ENCODE measurements at places on chromosomes 3 and 15.

DNA sequence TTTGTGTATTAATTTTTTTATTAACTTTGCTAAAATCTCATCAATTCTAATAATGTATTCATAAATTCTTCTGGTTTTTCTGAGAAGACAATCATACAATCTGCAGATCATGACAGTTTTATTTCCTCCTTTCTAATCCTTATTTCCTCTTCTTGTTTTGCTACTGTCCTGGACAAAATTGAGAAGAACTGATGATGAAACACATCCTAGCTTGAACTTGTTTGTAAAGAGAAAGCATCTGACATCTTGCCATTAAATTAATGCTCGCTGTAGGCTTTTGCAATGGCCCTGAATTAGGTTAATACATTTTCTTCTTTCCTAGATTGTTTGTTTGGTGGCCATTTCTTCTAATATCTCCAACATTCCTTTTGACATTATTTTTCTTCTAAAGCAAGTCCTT lies 110.9 kb upstream of the TPM1 start:
- DNase-seq = no peak

DNA sequence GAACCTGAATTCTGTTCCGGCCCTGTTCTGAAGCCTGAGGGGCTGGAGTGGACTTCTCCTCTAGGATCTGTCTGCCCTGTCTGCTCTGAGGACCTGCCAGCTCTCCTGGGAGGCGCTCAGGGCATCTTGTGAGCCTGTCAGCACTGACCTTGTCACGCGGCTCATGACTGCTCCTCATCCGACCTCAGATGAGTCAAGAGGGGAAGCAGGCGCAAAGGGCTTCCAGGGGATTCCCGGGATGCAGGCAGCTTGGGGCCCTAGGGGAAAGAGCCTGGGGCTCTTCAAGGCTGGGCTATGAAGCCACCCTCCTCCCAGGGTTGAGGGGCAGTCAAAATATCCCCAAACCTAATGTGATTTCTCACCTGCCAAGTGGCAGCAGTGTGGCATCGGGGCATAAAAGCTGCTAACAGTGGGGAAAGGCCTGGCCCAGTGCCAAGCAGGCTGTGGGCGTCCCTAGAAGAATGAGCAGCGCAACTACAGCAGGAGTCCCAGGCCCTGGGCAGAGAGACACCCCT lies 27.6 kb upstream of the ANKDD1A start:
- DNase-seq = no peak

DNA sequence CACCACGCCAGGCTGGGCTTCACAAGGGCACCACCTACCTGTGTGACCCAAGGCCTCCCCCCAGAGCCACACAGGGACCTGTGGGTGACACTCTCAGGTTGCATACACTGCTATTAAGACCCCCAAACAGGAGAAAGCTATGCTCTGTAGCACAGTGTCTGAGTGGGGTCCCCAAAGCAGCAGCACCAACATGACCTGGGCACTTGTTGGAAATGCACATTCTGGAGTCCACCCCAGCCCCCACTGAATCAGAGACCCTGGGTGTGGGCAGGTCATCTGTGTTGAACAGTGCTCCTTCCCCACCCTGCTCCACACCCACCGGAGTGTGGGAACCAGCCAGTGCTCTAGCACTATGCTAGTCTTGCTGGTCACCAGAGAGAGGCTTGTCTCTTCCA lies 76.1 kb downstream of the ADAMTS17 start:
- no peak for DNase-seq

- no peak for DNase-seq
Measured at GRCh38 chr15:90686435-90687218, 30.5 kb upstream of the BLM start.

GRCh38 chr3:106204160-106204868 lies 335.5 kb upstream of the CBLB start:
- DNase-seq = no peak

DNA sequence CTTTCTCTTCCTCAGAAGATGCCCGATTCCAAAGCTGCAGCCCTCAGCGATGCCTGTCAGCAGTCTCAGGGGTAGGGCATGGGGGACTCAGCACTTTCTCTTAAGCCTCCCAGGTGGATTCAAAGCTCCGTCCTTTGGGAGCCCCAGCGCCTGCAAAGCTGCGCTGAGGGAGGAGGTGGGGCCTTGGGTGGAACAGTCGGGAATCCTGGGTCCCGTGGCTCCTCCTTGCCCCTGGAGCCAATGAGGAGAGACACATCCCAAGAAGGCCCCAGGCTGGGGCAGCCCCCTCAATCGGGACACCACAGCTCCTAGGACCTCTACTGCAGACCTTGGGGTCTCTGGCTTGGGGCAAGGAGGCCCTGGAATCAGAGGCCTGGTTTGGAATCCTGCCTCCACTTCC lies 227.5 kb upstream of the IGF1R start:
- DNase-seq = peak; percentile 52

DNA sequence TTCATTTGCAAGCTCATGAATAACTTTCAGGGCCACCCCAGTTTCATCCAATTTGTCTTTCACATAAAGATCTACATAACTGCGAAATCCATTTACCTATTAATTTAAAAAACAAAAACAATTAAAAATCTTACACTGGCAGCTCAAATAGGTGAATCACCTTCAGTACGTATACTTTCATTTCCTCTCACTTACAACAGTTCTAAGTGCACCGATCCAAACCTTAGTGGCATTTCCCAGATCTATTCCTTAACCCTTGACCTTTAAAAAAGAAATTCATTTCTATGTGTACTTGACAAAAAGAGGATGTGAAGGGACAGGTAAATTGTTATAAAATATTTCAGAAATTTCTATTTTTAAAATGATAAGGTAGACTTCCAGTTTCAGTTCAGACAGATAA lies 30.8 kb downstream of the TOP2B start:
- no peak for DNase-seq

GRCh38 chr3:38154625-38155255 lies 10.6 kb upstream of the OXSR1 start:
- peak; percentile 27 for DNase-seq

DNA sequence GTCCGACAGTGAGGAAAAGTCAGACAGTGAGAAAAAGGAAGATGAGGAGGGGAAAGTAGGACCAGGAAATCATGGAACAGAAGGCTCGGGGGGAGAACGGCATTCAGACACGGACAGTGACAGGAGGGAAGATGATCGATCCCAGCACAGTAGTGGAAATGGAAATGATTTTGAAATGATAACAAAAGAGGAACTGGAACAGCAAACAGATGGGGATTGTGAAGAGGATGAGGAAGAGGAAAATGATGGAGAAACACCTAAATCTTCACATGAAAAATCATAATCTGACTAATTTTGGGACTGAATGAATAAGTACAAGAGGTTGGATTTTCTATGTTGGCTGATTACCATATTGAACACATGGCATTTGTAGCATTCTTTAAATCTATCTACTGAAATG lies 26.2 kb downstream of the SEC62 start:
- no peak for DNase-seq

DNA sequence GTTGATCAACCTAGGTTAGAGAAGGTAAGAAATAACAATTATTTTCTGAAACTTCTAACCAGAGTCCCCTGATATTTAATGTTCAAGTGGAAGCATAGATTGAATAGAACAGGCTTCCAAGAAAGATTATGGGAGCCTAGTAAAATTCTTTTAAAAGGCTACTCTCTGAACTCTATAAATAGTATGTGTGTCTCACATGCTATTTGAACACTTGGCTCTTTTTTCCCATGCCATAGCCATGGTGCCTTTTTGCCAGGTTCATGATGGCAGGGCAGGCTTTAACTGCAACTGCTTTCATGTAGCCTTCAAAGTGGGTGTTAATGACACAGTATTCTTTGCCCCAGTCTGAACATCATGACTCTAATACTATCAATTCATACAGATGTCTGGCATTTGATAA lies 22.9 kb upstream of the STRIT1 start:
- no peak for DNase-seq

GRCh38 chr15:23823508-23823907 lies 136.4 kb upstream of the NDN start:
- DNase-seq = peak; percentile 56

DNA sequence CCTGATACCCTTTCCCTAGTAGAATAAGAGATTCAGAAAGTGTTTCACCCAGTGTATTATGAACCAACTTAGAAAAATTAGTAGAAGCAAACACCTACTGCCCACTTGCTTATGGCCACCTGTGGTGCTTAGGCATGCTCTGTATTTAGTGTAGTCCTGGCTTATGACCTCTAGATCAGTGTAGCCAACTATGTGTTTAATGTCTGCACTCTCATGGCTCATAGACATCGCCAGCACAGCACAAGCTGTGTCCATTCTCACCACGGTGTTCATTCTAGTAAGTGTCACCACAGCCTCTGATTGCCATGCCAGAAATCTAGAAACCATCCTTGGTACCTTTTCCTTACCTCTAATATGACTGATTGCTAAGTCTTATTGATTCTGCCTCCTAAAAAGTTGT lies 14.3 kb downstream of the ASB7 start:
- DNase-seq = no peak

- DNase-seq = no peak
Measured at GRCh38 chr3:71791634-71792033, 6.7 kb upstream of the PROK2 start.

DNA sequence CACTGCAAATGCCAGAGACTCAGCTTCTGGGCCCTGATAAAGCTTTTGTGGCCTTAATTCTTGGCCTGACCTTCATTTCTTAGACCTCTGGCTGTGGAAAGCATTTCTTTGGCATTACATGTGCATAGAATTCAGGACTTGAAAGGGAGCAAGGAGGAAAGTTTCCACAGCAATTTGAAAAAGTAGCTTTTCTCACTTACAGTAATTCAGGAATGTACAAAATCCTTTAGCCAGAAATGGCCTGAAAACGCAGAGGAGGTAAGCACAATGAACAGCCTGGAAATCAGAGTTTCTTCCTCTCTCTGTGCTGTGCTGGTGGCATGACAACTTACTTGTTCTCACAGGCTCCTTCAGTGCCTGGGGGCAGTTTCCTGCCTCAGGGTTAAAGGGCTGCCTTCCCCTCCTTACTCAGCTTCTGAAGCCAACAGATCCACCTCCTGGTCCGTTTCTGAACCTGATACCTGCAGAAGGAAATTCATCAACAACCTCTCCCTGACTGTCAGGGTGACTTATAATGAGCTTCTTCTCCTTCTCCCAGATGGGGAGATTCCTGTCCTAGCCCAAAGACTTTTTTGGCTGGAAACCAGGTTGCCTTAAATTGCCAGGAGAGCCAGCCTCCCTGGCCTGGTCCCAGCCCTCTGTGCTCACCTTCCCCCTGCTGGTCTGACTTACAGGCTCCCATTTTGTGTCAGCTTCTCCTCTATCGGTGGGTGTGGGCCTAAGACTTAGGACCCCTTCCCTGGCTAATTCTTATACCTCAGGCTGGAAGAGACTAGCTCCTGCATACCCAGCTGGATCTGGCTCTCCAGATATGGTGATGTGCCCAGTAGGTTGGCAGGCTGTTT lies 102.3 kb downstream of the MYRIP start:
- no peak for DNase-seq

DNA sequence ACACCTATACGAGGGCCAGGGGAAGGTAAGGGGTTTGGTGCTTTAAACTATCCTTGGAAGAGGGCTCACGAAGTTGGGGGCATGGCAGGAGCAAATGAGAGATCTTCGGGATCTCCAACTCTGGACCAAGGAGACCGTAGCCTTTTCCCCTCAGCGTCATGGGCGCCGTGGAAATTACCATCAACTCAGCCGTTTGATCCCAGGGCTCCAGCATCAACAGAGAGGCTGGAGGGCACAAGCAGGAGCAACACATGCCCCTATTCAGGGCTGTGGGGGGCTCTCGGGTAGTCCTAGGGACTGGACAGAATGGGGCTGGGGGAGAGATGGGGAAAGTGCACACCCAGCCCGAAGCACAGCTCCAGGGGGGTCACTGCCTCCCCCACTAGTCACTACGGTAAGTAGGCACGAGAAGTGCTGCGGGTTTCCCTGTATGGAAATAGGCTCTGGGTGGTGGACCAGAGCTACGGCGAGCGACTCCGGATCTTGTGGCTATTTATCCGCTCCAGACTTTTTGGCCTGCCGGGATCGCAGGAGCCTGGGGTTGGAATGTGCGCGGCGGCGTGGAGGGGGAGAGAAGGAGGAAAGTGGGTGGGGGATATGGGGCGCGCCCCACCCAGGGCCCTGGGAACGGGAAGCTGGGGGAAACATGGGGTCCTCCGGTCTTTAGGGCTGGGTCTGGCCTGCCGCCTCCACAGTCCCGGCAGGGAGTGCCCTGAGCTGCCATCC lies 539 bp upstream of the LAMB2 start:
- DNase-seq = peak; percentile 85

- no peak for DNase-seq
Measured at GRCh38 chr3:74614107-74614967, at the start of gene CNTN3. CNTN3 (minus strand) TSS chr3:74614659; CDS start chr3:74521112, 93,547 bp downstream.

- no peak for DNase-seq
Measured at GRCh38 chr3:107392549-107393165, 15.4 kb downstream of the CCDC54 start.

- DNase-seq = no peak
Measured at GRCh38 chr3:136350132-136350531, 100.0 kb downstream of the PCCB start.

DNA sequence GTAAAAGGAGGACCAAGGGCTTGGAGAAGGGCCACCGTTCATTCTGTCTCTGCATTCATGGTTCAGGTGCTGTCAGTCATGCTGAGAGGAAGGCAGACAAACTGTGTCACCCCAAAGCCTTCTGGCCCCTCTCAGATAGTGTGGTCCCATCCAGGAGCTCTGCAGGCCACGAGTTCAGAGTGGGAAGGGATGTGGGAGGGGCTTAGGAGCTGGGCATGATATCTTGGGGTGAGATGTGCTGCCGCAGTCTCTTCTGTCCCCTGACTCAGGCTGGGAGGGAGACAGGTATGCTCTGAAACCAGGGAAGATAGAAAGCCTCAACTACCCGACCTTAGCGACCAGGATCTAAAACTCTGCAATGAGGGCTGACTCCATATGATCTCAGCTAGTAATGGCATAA lies 19.6 kb upstream of the MYO1E start:
- DNase-seq = no peak

DNA sequence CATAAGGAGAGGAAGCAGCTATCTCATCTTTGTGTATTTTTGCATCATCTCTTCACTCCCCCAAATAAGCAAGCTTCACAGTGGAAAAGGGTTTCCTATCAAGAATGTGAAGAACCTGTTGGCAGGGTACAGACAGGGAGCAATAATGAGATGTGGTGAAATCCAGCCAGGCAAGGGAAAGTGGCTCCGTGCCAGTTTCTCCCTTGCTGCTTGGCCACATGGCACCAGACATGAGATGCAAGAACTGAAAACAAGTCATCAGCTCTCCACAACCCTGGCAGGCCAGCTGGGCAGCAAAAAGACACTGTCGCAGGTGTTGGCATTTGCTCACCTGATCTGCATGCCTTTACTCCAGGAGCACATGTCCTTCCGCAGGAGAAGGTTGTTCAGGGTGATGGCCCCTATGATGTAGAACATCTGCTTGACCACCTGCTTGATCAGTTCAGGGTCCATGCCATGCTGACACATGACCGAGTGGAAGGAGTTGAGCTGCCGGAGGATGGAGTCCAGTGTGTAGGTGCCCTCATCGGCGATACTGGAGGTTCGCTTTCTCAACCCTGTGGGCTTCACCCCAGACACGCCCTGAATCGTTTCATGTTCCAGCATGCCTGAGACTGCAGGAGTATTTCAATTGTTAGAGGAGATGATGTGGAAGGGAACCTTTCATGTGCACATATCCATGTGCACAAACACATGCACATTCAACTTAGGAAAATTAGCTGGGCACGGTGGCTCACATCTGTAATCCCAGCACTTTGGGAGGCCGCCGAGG lies 23.3 kb upstream of the MYO5C start:
- DNase-seq = no peak

- peak; percentile 95 for DNase-seq
Measured at GRCh38 chr15:41660235-41661077, at the start of gene MGA. MGA (plus strand) TSS chr15:41660405.

GRCh38 chr15:82646250-82647044 lies 716 bp downstream of the CPEB1 start:
- DNase-seq = no peak

GRCh38 chr3:157154563-157155330 lies 5.2 kb downstream of the CCNL1 start:
- DNase-seq = no peak

Measured in H1 (cell line).